ENCODE measurements at places on chromosomes 16 and 17.
A peak's percentile ranks its signal among the peaks of the same experiment; 100 is the strongest.

DNA sequence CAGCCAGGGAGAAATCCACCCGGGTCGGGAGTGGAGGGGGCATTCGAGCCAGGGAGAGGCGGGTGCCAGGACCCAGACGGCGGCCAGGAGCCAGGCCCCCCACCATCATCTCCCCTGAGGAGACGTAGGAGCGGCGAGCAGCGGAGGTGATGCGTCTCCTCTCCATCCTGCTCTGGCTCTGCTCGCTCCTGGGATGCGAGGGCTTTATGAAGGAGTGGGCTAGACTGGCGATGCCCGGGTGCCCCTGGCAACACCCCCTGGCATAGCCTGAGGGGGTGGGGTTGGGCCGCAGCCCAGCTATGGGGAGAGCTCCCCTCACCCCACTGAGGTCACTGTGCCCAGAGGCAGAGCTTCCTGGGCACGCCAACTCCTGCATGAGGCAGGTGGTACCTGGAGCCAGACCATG is at the start of gene GFAP:
Gene GFAP (minus strand): TSS at position 180 of the 406 bp plus-strand sequence. CDS start 14 bp downstream, at position 166.
- DNase-seq: no peak

- DNase-seq: no peak
These were observed 11.1 kb upstream of the TFAP4 start for GRCh38 chr16:4283939-4284338.

DNA sequence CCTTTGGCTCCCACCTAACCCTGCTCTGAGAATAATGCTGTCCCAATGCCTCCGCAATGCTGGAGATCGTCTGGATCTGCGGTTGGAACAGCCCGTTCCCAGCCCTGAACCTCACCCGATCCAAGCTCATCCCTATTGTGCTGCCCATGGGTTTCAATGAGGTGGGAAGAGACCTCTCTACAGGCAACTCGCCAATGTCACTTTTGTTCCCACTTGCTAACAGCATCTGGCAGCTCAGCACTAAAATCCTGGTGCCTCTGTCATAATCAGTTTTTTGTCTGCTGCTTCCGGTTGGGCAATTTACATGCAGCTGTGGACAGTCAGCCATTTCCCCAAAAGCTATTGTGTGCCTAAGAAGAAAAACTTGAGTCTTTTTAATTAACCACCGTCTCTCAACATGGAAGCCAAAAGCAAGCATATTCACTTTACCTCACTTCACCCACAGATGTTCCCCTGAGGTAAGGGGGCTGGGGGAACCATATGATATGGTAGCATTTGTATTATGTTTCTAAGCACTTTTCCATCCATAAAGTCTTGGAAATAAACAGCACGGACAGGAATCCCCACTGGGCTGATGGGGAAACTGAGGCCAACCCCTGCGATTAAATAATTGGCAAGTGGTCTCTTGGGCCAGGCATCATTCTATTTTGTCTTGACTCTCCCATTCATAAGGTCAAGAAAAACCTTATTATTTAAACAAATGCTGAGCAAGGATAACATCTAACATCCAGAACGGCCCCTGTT is 159.2 kb upstream of the CDH5 start:
- no peak for DNase-seq

DNA sequence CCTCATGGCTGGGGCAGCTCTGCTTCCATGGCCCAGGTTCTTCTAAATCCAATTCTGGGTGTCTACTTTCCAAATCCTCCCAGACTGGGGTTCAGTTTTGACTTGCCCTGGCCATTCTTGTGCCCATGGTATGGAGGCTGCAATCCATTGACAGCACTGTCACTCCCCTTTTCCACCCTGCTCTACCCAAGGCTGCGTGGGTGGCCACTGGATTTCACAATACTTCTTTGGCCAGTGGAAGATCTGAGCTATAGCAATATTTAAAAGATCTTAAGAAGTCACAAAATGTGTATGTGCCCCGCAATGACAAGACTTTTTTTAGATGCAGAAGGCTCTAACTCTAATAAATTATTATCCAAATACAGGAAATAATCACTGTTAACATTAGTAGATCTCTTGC is 329.4 kb upstream of the CCL2 start:
- no peak for DNase-seq

GRCh38 chr17:65270499-65271253 is 133.5 kb downstream of the RGS9 start:
- DNase-seq: no peak

GRCh38 chr16:57151369-57151768 is 34.5 kb downstream of the PSME3IP1 start:
- no peak for DNase-seq

GRCh38 chr17:8489841-8490240 is 54.2 kb downstream of the NDEL1 start:
- no peak for DNase-seq

DNA sequence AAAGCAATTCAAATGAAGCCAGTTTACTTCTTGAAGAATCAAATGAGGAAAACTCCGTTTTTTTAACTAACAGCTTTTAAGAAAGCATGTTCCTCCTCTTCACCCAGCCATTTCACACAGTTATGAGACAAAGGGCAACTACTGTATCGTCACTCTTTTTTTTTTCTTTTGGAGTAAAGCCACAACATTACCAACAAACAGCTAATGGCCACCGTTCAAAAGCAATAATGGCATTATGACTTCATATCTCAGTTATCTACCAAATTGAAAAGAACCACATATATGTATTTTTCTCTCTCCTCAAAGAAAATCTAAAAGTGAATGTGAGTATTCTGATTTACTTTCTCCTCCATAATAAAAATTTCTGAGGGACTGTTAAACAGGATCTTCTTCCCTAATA is 14.5 kb downstream of the GRB2 start:
- DNase-seq: no peak

GRCh38 chr17:28174352-28175046 is 132.0 kb downstream of the NLK start:
- peak; percentile 23 for DNase-seq

DNA sequence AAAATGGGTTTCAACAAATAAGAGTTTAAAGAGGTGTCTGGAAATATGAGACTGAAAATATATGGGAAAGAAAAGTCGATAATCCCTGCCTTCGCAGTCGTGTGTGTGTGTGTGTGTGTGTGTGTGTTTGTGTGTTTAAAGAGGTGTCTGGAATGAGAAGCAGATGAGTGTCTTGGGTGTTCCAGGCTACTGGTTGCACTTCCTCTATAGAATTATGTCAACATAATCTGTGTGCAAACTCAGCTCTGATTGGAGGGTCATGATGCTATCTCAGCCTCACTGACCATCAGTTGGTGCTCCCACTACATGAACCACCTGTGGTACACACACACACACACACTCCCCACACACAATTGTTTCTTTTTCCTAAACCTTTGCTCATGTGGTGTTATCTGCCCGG is 347.3 kb downstream of the NPIPA8 start:
- DNase-seq: no peak

DNA sequence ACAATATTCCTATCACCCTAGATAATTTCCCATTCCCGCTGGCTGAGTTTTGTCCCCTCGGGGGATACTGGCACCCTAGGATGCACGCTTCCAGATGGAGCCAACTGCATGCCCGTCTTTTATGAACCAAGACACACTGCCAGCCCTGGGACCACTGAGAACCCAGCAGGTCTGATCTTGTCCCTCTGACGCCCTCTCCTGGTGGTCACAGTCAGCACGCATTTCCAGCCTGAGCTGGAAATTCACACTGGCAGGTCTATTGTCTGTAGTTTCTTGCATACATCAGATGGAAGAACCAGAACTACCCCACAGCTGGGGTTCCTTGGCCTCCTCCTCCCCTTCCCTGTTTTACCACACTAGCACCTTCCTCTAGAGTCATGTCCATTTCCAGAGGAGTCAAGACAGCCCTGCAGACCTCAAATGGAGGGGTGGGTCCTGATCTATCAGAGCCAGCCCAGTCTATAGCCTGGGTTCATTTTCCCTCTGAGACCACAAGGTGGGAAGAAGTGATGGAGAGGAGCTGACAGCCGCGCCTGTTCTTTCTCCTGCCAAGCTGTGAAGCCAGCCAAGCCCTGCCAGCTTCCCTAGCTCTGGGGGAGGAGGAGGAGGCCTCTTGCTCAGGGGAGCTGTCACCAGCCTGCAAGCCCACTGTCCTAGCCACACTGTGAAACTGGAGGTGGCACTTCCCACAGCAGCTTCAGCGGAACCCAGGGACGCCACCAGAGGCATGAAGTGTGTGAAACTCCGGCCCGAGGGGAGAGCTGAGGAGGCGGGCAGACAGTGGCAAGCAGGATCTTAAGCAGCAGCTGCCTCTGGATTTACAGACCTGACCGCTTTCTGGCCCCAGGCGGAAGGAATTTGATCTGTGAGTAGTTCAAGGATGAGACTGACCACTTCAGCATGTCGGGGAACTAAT is 29.3 kb downstream of the MXRA7 start:
- DNase-seq: peak; percentile 79

DNA sequence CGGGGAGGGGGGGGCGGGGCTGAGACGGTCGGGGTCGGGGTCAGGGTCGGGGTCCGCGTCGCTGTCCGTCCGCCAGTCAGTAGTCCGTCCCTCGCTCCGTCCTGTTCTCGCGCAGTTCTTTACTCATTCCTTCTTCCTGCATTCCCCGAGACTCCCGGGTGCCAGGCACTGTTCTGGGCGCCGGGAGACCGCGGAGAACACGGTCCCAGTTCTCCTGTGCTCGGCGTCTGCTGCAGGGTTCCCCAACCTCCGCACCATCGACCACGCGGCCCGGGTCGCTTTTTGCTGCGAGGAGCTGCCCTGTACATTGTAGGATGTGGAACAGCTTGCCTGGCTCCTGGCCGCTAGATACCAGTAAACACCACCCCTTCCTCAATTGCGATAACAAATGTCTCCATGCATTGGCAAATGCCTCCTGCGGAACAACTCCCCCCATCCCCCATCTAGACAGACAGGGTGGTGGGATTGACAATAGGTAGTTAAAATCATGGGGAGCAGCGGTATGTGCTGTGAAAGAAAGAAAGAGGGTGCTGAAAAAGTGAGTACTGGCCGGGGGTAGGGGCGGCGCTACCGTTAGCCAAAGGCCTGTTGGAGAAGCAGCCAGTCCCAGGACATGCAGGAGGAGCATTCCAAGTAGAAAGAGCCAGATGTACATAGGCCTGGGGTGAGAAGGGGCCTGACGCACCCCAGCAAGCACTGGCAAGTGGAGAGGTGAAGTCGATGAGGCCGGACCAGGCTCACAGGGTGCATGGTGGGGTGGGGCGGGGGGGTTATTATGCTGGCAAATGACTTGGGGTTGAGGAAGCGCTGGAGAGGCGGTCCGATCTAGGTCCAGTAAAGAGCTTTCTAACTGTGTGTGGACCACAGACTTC is 631 bp downstream of the TRAF7 start:
- DNase-seq: no peak

- no peak for DNase-seq
These were observed 4.4 kb upstream of the SCPEP1 start for GRCh38 chr17:56973520-56973919.

DNA sequence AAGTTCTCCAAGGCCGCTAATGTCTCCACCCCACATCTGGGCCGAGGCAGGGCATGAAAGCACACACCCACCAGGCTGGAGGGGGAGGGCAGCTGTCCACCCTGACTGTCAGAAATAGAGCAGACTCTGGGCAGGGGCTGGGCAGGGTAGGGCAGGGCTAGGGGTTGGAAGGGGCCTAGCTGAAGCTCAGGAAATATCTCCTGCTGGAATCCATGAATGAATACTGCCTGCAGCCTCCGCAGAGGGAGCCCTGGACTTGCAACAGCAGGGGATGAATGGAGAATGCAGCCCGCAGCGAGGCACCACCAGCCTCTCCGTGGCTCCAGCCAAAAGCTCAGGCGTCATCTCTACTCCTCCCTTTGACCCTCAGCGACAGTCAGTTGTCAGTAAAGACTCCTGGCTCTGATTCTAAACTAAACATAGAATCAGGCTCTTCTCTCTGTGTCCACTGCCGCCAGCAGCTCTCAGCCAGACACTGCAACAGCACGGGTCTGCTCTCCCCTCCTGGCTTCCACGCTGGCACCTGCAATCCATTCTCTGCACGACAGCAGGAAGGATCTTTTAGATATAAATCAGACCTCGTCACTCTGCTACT is 23.9 kb upstream of the NGFR start:
- DNase-seq: no peak

DNA sequence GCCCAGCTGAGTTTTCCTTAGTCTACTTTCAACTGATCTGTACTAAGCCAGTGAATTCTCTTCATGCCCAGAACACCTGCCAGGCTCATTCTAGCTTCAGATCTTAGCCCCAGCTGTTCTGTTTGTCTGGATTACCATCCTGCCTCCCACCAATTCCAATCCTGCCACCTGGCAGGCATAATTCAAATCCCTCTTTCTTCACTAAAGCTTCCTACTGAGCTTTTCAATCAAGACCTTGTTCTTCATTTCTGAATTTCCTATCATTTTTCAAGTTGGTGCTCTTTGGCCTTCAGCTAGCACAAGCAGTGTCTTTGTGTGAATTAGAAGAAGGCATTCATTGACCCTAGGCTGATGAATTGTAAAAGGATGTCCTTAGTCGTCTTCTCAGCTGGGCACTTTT is 357.6 kb downstream of the UTP18 start:
- DNase-seq: no peak

DNA sequence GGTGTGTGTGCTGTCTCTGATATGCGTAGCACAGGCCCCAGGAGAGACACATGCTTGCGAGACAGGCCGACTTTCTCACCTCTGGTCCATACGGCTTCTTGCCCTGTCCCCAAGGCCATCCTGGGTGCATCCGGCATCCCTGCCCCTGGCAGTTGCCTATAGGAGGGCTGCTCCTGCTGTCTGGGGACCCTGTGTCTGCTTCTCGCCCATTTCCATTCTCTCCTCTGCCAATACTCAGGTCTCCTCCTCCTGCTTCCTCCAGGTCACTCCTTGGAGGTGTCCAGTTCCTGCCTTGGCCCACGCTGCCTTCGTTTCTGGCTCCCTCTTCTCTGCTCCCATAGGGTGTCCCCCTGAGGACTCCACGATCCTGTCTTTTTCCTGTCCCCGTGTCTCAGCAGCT is 89.0 kb downstream of the DNAH17 start:
- no peak for DNase-seq

GRCh38 chr17:66655861-66656260 is 179.1 kb upstream of the CACNG5 start:
- no peak for DNase-seq

GRCh38 chr16:68342620-68343019 is 31.8 kb downstream of the PRMT7 start:
- no peak for DNase-seq

DNA sequence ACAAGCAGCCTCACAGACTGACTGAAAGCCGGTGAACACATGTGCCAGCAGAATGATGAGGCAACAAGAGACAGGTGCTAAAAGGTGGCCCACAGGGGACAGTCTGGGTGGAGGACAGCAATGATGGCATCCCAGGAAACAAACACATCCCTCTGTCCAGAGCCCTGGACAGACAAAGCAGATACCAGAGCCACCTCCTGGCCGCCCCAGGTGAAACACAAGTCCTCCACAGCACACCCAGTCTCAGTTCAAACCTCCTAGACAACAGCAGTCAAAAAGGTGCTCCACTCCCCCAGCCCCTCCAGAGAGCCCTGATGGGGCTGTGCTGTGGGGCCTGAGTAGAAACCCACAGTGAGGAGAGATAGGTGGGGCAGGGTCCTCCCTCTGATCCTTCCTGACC is 20.3 kb upstream of the CDH5 start:
- no peak for DNase-seq

- DNase-seq: peak; percentile 90
These were observed 5.0 kb downstream of the SLC5A2 start for GRCh38 chr16:31487720-31488467.

Measured in GM13977 (cell line).